ENCODE measurements at places on chromosomes 4 and X.
A peak's percentile ranks its signal among the peaks of the same experiment; 100 is the strongest.

GRCh38 chrX:71225009-71225408 lies 2.0 kb downstream of the GJB1 start:
- DNase-seq = no peak

- peak; percentile 50 for DNase-seq
Measured at GRCh38 chrX:154458116-154458953, at the start of gene PLXNA3. PLXNA3 (plus strand) TSS chrX:154458281; CDS start chrX:154460184, 1,903 bp downstream.

GRCh38 chrX:100373673-100374072 lies 36.4 kb downstream of the PCDH19 start:
- no peak for DNase-seq

- DNase-seq = no peak
Measured at GRCh38 chrX:81286608-81287007, 84.7 kb downstream of the SH3BGRL start.

DNA sequence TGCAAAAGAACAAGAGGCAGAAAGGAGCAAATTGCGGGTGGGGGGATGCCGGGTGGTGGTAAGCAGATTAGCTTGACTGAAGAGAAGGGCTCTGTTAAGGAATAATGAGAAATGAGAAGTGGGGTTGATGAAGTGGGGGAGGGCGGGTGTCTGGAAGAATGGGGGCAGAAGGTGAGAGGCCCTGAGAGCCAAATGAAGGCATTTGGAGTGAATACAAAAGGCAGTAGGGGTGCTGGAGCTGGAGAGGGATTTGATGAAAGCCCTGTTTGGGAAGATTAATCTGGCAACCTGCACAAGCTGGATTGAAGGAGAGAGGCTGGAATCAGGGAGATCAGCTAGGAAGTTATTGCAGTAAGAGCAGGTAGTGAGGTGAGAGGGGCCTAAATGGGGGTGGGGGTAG lies 82.1 kb downstream of the GUCY2F start:
- DNase-seq = no peak

DNA sequence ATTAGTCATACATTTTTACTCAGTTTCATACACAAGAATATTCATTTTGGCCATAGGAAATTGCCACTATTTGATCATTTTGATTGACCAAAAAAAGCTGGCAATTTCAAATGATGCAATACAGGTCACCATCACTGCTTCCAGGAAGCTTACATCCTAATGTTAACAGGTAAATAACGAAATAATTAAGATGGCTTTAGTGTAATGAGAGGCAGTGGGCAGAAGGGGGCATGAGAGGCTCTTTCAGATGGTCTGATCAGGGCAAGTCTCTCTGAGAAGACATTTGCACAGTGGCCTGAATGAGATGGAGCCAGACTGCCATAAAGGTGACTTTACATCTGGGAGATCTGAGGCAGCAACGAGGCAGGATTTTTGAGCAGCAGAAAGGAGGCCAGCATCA lies 170.7 kb downstream of the SLIT2 start:
- DNase-seq = peak; percentile 69

DNA sequence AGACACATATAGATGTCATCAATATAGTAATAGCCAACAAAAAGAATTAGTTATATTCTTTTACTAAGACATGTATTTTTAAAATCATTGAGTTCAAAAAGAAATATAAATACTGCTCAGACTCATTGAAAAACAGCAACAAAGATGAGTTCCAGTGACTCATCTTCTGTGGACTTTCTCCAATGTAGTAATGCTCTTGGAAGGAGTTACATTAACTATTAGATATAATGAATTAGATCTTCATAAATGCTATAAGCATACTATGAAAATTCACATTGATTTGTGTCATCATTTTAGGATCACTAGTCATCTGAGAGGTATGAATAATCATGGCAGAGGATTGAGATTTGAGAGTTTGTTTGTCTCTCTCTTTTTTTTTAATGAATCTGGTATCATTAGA lies 547.8 kb upstream of the PCDH7 start:
- no peak for DNase-seq

DNA sequence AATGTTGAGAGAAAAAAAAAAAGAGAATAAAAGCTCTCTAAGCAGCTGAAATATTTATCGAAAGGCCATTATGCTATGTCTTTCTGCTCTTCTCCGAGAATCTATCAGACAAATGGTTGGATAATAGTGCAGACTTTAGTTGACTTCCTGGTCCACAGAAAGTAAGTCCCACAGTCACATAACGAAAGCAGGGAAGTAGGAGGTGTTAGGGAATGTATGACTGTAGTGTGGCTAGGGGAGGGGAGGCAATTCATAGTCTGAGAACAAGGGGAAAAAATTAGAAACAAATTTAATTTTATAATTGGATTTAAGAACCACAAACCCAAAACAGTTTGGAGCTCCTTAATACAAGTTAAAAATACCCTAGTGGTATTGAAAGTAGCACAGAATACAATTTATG lies 79.7 kb upstream of the VEGFC start:
- no peak for DNase-seq

Measured in endothelial cell (in vitro differentiated cells).